Stimulated activated CD4-positive, alpha-beta T cell treated with anti-CD3 and anti-CD28 coated beads, Interleukin-4, amount 100 ng/mL, for 1 hour (primary cell): ENCODE measurements at places on chromosomes 7 and 10.

DNA sequence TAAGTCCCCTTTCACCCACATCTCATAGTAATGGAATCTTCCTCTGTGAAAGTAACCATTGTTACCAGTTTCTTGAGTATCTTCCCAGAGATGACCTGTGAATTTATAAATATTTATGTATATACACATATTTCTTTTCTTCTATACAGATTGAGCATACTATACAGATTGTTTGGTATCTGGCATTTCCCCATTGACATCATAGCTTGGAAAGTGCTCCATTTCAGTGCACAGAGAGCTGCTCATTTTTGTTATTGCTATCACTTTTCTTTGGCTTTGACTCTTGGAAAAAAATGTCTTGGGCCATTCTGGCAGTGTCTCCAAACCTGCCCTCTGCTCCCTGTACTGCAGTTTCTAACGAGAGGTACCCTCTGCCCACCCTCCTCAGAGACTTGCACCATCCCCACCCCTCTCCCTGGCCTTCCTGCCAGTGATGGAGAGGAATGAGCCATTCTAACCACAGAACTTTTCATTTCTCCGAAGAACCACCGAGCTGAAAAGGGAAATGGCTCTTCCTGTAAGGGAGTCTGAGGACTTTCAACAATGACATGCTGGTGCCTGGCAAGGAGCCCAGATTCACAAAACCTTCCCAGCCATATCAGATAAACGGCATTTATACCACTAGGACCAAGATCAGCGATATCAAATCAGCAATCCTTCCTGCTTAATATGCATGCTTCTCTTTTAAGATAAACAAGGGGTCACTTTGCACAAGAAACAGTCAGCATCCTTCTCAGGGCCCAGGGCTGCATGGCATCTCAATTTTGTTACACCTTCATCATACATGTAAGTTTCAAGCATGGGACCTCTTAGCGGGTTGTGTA, 19.7 kb upstream of the CCSER2 start:
- peak; percentile 30 for DNase-seq

GRCh38 chr10:3750006-3750816, 34.8 kb downstream of the KLF6 start:
- no peak for DNase-seq

DNA sequence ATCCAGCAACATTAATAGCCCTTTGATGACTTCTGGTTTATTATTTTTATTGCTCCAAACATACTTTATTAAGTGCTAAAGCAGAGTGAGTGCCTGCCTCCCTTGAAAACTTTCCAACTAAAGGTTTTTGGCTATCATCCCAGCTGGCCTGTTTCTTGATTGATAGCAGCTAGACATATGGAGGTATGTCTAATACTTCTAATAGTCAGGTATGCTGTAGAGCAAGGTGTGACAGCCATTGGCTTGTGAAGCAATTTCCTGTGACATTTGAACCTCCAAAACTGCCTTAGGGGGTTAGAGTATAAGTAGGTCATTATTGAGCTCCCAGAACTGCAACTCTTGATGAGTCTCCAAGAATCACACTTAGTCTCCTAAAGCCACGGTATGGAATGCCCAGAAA, 55.8 kb downstream of the LOXL4 start:
- no peak for DNase-seq

GRCh38 chr7:1610013-1610677, 40.3 kb upstream of the PSMG3 start:
- no peak for DNase-seq

DNA sequence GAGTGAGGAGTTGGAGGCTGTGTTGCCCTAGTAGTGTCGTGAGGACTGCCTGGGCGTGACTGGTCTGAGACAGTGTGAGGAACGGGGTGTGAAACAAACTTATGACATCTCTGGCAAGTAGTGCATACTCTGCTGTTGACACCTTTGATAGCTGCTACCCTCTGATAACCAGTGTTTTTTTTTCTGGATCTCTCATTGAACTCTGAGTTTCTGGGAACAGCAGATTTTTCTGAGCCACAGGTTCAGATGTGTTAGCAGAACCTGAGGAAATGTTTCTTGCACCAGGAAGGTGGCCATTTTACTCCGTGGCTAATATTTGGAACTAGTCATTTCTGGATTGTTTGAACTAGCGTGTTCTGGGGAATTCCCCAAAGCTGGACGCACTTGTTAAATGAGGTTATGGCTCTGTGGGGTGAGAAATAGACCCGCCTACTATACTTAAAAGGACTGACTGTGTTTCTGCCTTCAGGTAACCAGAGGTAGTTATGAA, 52.9 kb downstream of the AUTS2 start:
- no peak for DNase-seq

DNA sequence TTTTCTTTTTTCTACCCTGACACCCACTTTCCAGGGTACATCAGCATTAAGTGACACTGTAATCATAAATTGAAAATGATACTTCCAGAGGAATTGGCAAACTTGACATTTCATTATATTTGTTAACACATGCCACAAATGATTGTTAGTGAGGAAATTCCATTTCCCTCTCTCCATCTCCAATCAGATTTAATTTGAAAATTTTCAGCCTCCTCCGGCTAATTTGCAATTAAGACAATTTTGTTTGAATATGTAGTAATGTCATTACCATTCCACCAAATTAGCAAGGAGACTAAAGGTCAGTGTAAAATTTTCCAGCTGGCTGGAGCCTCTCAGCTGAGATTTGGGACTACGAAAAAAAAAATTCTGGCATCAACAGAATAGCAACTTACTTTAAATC, 242.7 kb downstream of the FOXP2 start:
- no peak for DNase-seq

DNA sequence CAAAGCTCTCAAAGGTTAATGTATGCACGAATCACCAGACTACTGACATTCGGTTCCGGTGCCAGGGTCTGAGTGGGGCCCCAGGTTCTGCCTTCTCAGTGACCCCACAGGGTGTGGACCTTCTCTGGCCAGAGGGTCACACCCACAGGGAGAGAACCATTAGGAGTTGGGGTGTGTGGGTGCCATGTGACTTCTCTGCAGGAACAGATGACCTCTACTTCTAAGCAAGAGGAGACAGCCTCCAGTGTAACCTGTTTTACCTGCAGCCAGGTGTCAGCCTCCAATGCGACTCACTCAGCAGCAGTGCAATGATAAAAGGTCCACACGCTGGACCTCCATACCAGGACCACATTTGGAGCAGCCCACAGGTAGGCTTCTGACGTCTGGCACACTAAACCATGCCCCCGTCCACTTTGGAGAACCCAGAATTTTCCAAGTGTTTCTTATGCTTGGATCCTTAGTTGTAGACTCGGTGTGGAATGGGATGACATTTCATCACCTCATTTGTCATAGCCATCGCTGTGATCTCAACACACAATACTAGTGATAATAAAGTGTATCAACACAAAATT, 16.2 kb upstream of the INSIG1 start:
- DNase-seq, result no peak

DNA sequence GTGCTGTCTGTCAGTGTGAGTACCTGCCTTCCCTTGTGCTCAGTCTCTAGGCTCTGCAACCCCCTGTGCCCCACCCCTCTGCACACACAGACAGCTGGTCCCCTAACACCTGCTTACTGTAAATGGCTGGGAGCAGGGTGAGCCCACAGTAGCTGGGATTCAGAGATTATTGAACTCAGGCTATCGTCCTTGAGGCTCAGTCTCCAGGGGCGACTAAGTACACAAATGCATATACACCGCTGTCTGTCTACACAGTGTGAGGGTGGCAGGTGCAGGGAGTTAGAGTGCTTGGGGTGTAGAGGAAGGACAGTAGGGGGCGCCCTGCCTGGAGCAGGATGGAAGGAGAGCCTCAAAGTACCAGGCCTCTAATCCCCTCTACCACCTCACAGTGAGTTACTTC, 12.9 kb downstream of the UPP1 start:
- DNase-seq, result peak; percentile 38

DNA sequence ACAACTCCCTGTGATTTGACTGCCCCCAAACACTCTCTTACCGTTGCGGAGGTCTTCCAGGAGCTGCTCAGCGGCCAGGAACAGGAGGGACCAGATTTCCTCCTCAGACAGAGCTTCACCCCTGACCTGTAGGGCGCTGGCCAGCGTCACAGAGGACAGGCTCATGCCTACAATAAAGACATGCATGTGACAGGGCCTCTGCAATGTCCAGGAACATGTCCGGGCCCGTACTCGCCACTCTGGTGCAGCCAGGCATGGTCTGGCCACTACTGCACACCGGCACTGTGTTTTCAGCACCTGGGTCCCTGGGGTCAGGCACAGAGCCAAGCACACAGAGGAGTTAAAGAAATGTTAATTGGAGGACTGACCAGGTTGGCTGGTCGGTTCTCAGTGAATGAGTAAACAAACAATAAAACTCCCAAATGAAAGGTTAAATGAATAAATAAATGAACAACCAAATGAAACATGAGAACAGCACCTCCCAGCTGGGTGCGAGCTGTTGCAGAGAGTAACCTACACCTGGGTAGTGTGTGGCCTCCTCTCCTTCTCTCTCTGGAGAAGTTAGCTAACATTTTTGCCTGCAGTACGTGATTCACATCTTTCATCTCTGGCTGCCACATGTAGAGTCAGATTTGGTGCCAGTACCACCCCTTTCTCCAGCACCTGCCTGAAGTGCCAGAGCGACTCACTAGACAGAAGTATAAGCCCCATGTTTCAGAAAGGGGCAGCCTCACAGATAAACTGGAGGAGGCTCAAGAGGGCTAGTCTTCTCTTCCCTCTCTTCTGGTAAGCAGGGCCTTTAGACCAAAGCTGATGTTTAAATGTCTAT, 22.8 kb downstream of the FRMPD2 start:
- no peak for DNase-seq
